ENCODE measurements at places on chromosomes 4 and X. TPM values are rescaled to one million over a fixed set of nuclear protein-coding genes. Genes with fewer than 3 reads are reported as not detected.

DNA sequence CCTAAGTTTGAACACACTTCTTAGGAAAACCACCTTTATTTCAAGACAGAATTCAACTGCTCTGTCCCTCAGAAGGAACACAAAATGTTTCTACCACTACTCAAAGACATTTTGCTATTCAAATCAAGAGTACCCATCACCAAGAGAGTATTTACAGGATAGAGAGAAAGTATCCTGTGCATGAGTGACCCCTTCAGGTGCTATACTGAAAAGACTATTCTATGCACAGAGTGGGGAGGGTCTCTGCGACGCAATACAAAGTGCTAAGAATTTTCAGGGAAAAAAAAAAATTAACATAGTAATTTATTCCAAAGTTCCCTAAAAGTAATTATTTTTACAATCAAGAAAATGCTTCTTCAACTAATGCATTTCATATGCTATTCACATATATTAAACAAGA lies 346.4 kb upstream of the FAM241A start:
- DNase-seq: no peak

- no peak for DNase-seq
These were observed 17.6 kb downstream of the TRIM61 start for GRCh38 chr4:164959896-164960295.

GRCh38 chrX:20455001-20455400 lies 188.3 kb upstream of the RPS6KA3 start:
- no peak for DNase-seq

Gene TRIM61
- not detected for total RNA-seq

DNA sequence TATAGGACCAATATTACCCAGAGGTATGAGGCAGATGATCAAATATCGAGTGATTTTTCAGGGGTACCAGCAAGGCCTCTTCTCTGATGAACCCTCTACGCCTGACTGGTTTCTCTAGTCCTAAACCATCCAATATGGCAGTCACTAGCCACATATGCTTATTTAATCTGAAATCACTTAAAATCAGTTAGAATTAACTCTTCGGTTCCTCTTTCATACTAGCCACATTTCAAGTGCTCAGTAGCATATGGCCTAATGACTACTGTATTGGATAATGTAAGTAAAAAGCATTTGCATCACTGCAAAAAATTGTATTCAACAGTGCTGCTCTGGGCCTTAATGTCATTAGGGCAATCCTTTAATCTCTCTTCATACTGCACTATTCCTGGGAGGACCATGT lies 4.4 kb upstream of the APBB2 start:
- no peak for DNase-seq

- peak; percentile 74 for DNase-seq
These were observed 474.8 kb upstream of the SLIT2 start for GRCh38 chr4:19776929-19777328.

GRCh38 chrX:28010875-28011274 lies 29.6 kb upstream of the DCAF8L1 start:
- no peak for DNase-seq

GRCh38 chr4:78749972-78750727 lies 26.0 kb upstream of the BMP2K start:
- no peak for DNase-seq

DNA sequence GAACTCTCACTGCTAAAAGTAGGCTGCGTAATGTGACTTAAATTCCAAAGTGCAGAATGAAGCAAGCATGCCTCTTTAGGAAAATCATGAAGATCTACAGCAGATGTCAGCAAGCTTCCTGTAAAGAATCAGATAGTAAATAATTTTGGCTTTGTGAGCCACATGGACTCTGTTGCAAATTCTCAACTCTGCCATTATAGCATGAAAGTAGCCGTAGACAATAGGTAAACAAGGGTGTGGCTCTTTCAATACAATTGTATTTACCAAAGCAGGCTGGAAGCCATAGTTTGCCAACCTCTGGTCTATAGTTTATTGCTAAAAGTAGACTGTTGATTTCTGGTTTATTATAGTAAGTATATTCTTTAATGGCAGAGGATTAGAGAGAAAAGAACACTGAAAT lies 80.3 kb upstream of the FAM9B start:
- no peak for DNase-seq

Gene BANK1
- total RNA-seq: not detected

Gene IL1RAPL2
- total RNA-seq: not detected

Gene CT45A3
- total RNA-seq: not detected

- DNase-seq: no peak
These were observed 16.3 kb downstream of the SYNPO2 start for GRCh38 chr4:118904935-118905334.

- DNase-seq: no peak
These were observed 21.8 kb downstream of the ANK2 start for GRCh38 chr4:113071274-113071673.

DNA sequence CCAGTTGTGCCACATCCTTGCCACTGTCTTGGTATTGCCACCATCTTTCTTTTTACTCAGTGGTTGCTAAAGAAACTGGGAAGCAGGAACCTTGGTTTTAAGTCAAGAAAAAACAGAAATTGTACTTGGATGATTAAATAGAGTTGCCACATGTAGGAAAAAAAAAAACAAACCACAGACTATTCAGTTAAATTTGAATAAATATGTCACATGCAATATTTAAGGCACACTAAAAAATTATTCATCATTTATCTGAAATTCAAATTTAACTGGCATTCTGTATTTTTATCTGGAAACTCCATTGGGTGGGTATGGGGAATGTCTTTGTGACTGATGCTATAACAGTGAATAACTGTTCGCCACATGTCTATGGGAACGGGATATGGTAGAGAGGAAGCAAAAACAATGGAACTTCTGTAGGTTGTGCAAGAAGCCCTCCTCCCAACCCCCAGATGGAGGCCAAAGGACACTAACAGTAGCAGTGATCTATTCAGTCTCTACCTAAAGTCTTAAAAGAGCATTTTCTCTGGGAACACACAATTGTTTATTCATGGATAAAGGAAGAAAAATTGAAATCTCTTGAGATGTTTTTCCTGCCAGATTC lies 57.0 kb upstream of the PLAC8 start:
- no peak for DNase-seq

DNA sequence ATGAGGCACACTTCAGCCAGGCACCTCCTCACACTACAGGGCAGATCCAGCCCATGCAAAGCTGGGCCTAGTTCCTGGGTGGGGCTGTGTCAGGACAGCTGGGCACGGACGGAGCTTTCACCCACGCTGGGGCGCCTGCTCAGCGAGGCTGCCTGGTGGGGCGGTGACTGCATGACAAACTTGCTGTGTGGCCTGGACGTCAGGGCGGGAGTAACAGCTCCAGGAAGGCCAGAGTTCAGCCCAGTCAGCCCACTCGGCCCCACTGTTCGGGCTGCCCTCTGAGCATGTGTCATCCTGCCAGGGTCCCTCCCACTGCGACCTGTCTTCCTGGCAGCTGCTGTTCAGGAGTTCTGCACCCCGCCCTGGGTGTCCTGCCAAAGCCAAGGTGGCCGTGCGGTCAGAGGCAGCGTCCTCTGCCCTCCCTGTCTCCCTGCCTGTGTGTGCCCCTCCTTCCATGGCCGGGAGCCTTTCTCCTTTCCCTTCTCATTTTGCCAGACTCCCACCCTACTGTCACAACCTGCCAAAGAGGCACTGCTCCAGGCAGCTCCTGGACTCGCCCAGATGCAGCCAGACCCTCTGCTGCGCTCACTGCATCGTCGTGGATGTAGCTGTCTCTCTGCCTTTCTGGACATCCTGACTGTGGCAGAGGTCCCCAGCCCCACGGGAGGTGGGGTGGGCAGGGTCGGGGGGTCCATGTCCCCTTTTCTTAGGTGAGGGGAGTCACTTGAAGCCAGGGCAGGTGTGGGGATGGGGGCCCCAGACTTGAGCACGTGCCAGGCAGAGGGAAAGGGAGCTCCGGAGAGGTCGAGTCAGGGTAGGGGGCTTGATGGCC lies 33.0 kb upstream of the KIAA0232 start:
- DNase-seq: peak; percentile 73

DNA sequence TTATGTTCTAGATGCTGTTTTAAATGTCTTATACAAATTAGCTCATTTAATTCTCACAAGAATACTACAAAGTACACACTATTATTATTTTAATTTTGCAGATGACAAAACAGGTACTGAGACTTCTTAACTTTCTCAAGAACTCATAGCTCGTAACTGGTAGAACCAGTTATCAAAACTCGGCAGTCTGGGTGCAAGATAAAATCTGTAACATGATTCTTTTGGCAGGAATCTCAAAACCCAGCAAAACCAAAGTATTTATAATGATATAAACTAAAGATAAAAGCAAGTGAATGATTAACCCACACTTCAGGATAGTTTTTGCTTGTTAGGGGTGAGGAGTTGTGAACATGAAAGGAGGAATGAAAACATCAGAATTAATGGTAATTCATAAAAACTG lies 27.6 kb downstream of the CLNK start:
- DNase-seq: no peak

Gene ETDA
- total RNA-seq: not detected

Gene SLC38A5
- total RNA-seq: 0.16 TPM

Gene VCX
- not detected for total RNA-seq

GRCh38 chrX:38109042-38109898 lies 102.9 kb downstream of the SYTL5 start:
- DNase-seq: no peak

DNA sequence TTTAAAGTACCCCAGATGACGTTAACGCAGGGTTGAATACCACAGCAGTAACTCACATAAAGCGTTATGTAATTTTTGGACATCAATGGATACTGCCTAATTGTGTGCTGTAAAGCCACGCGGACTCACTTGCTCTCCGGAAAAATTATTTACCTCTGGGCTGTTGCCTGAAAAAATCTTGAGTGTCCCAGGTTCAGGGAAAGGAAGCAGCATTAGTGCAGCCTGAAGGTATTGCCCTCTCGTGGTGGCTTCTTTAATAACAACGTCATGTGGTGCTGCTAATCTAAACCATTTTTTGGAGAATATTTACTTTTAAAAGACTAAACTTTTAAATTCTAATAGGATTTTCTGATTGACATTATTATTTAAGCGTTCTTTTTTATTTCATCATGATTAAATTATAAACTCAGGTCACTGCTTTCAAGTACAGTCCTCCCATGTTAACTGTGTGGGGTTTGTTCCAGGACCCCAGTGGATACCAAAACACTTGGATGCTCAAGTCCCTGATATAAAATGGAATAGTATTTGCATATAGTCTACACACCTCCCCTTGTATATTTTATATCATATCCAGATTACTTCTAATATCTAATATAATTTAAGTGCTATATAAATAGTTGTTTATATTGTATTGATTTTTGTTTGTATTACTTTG lies 384.8 kb downstream of the FAM133A start:
- DNase-seq: no peak

DNA sequence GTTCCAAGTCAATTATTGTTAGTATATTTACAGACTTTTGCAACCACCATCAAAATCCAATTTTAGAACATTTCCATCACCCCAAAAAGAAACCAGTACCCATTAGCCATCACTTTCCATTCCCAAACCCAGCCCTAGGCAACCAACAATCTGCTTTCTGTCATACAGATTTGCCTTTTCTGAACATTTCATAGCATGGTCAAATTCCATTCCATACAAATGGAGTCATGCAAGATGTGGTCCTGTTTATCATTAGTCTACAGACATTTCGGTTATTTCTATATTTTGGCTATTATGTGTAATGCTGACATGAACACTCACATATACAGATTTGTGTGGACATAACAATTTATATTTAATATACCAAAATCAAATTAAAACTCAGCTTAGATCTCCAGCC lies 508.7 kb downstream of the ZNF674 start:
- no peak for DNase-seq

Gene NUDT6
- total RNA-seq: 13.7 TPM

Gene TMEM47
- total RNA-seq: 46.1 TPM

- DNase-seq: no peak
These were observed 80.3 kb upstream of the DCLK2 start for GRCh38 chr4:149997881-149998421.

DNA sequence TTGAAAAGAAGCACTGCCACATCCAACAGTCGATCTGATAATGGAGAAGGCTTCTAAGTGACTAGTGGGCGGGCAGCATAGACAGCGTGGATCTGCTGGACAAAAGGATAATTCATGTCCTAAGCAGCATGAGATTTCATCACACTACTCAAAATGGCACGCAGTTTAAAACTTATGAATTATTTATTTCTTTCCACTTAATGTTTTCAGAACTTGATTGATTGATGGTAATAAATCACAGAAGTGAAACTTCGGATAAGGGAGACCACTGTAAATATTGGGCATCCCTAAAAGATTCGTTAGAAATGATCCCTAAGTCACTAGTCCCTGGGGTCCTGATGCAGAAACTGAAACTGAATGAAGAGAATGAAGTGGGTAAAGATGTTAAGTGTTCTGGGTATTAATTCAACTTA lies 93.0 kb upstream of the ANK2 start:
- no peak for DNase-seq

Gene FGF2
- 42.9 TPM for total RNA-seq

Gene DCAF12L2
- total RNA-seq: not detected
